ENCODE measurements at places on chromosomes 6 and 20.

DNA sequence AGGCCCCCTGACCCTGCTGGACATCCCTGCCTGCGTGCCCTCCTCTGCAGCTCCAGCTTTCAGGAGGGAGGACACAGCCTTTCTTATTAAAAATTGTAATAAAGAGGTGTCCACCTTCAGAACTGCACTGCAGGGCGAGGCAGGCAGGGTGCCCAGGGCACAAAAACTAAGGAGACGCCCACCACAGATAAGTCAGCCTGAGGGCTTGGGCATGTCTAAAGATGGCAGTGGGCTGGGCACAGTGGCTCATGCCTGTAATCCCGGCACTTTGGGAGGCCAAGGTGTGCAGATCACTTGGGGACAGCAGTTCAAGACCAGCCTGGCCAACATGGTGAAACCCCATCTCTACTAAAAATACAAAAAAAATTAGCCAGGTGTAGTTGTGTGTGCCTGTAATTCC is 7.0 kb upstream of the C20orf144 start:
- no peak for DNase-seq

GRCh38 chr6:126804332-126805064 is 314.0 kb upstream of the RSPO3 start:
- DNase-seq: no peak

GRCh38 chr6:29941916-29942274 is 437 bp upstream of the HLA-A start:
- no peak for DNase-seq

- DNase-seq: no peak
These were observed 37.6 kb downstream of the TTLL9 start for GRCh38 chr20:31908016-31908415.

DNA sequence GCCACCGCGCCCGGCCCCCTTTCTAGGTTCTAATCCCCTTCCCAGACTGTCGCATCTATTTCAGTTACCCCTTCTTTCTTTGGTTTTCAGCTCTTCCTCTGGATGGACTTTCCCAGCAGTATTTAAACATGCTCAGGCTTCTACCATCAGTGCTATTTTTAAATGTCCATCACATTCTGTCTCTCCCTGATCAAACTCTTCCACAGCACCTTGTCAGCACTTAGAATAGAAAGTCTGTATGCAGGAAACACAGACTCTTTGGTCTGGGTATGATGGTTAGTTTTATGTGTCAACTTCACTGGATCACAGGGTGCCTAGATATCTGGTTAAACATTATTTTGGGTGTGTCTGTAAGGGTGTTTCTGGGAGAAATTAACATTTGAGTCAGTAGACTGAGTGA is 297.8 kb upstream of the ECI2 start:
- no peak for DNase-seq

GRCh38 chr6:5128351-5128750 is 43.2 kb downstream of the PPP1R3G start:
- no peak for DNase-seq

GRCh38 chr6:75819776-75820487 is 70.9 kb downstream of the MYO6 start:
- DNase-seq: no peak

DNA sequence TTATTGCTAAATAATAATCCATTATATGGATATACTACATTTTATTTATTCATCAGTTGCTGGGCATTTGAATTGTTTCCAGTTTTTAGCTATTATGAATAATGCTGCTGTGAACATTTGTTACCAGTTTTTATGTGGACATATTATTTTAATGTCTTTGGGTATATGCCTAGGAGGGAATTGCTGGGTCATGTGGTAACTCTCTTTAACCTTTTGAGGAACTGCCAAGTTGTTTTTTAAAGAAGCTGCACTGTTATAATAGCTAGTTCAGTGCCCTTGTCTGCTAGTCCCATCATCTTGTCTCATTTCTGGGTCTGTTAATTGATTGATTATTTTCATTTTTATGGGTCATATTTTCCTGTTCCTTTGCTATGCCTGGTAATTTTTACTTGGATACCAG is 56.3 kb downstream of the FOXO3 start:
- no peak for DNase-seq

- no peak for DNase-seq
These were observed 33.6 kb upstream of the PREX1 start for GRCh38 chr20:48861444-48861843.

- no peak for DNase-seq
These were observed 20.2 kb upstream of the SLC22A7 start for GRCh38 chr6:43277643-43278523.

DNA sequence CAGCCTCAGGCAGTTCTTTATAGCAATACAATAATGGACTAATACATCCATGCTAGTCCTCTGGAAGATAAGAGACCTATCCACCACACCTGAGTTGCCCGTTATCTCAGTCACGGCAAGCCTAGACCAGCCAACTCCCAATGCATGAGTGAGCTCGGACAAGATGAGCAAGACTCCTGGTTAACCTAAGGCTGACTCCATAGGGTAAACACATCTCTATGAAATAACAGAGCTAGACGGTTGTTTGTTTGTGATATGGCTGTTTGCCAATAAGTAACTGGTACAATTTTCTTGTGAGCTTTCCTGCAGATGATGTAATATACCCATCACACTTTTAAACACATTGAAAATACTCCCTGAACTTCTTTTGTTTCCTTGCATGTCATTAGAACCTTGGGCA is 70.6 kb upstream of the PHACTR1 start:
- no peak for DNase-seq

DNA sequence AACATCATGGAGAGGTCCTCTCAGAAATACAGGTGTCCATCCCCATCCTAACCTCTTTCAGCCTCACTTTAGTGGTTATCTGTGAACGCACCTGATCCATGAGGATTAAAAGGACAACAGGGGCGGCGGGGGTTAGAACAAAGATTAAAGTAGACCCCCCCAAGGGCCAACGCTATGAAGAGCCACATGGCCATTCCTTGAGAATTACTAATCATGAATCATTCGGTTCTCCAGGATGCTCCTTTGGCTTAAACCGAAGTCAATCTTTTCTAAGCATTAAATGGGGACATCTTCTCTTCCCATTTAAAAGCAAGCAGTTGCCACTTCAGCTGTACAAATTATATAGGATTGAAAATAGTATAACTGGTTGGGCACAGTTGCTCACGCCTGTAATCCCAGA is 212.4 kb downstream of the GMPR start:
- DNase-seq: no peak

DNA sequence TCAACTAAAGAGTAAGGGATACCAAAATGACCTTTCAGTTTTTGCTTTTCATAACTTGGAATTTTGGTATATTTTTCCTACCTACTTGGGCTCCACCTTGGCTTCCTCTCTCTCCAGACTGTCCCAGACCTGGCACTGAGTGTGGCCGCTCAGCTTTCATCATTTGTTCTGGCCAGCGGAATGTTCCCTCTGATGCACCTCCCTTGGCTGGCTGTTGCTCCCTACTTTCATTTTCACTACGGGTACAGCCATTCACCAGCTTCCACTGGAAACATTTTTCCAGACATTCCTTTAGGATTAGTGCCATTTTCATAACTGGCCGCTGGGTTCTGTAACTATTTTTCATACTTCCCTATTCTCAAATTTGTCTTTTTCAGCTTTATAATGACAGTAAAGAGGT is 487.4 kb downstream of the TENT5A start:
- no peak for DNase-seq

DNA sequence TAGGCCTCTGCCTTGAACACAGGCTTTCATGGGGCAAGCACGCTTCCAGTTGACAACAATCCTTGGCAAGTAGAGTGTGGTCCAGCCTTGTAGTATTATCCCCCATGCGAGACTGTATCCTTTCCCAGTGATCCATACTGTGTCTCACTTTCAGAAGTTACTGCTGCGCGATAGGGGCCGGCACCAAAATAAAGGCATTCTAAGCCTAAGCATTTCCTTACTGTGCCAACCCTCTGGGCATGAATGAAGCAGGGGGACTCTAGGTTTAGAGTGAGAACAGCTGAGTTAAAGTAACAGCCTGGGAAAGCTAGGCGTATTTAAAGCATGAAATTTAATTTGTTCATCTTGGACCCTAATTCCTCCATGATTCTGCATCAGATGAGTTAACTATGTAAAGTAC is 39.4 kb downstream of the CD164 start:
- DNase-seq: no peak

- no peak for DNase-seq
These were observed 461 bp upstream of the DCDC2 start for GRCh38 chr6:24358219-24358821.

DNA sequence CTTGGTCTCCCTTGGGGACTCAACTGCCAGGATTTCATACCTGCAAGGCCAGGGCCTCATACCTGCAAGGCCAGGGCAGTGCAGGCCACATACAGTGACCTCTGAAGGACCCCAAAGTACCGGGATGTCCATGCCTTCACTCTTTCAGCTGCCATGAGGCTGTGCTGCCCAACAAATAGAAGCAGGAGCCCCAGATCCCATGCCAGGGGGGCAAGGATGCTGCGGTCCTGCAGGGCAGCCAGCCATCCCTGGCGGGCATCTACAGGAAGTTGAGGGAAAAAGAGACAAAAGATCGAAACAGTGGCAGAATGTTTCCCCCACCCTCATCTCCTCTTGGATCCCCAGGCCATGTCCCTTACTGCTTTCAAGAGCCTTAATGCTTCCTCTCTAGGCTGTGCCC is 799 bp downstream of the NRM start:
- no peak for DNase-seq

DNA sequence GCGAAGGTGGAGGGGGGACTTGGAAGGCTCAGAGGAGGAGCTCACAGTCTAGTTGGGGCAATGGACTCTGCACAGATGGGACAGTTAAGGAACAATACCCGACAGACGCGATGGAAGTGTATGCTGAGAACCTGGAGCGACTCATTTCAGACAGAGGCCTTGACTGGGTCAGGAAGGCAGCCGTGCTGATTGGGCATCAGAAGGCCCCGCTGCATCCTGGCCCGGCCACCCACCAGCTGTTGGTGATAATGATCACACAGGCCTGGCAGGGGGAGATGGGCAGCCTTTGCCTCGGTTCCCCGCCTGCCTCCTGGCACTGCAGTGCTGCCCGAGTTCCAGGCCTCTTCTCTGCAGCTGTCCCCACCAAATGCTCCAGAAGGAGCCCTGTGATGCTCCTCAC is 62.4 kb downstream of the MDGA1 start:
- DNase-seq: no peak

GRCh38 chr20:46757754-46758678 is 48.6 kb downstream of the SLC2A10 start:
- DNase-seq: peak; percentile 29

GRCh38 chr20:49541733-49542513 is 26.0 kb downstream of the PTGIS start:
- DNase-seq: peak; percentile 38

- no peak for DNase-seq
These were observed 19.8 kb upstream of the CDC5L start for GRCh38 chr6:44367681-44368080.

DNA sequence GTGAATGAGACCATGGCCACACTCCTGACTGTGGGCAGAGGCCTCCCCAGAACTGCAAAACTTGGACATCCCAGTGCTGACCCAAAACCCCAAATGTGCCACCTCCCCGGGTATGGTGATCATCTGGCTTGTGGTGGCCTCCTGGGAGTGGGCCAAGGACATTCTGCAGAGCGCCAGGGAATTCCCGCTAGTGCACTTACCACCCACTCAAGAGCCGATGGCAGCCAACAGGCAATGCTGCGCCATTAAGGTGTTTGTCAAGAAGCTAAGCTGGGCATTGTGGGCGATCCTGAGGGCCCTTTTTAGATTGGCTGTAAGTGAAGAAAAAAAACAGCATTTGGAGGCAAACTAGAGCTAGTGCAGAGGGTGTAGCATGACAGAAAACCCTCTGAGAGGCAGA is 9.4 kb downstream of the MMP24 start:
- no peak for DNase-seq

- DNase-seq: no peak
These were observed 26.1 kb upstream of the GABRR1 start for GRCh38 chr6:89243331-89243629.

Data from stimulated activated CD4-positive, alpha-beta T cell treated with anti-CD3 and anti-CD28 coated beads, TNF-alpha, amount 100 ng/mL, for 24 hours (primary cell).